Neural crest cell (in vitro differentiated cells): ENCODE measurements at places on chromosomes 12 and 14. TPM values are rescaled to one million over a fixed set of nuclear protein-coding genes. Genes with fewer than 3 reads are reported as not detected.

DNA sequence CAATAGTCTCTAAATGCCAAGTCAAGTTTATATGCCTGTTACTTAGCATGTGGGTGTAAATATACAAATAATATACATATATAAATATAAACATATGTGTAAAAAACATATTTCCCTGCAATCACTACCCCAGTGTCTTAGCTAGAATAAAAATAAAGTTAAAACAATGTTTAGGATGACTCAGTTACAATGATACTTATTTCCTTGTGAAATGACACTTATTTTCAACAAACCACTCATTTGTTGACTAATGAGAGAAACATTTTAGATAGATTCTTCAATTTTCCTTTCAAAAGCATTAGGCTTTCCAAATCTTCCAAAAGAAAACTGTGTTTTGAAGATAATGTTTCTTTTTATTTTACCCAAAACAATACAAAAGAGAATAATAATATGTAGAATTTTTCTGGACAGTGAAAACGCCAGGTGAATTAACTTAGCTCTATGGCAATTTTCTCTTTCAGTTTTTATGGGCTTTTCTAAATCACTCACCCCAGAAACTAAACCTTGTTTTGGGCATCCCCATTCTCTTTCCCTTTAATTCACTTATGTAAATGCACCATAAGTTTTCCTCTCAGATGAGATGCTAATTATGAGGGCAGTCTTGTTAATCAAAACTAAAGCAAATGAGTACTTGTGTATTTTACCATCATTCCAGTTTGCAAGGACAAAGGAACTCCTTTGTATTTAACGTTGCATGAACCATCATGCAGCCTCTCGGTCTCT is 465.9 kb downstream of the BCAT1 start:
- DNase-seq, result no peak

GRCh38 chr12:105357162-105357691 is 26.7 kb downstream of the C12orf75 start:
- DNase-seq, result no peak

DNA sequence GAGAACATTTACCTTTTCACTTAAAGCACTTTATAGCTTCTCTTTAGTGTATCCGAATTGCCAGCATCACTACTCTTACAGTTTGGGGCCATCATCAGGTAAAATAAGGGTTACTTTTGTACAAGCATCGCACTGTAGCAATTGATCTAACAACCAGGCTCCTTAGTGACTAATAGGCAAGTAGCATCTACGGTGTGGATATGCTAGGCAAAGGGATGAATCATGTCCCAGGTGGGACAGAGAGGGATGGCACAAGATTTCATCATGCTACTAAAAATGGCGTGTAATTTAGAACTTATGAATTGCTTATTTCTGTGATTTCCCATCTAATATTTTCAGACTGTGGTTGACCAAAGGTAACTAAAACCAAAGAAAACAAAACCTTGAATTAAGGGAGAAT is 582.3 kb downstream of the KCNH5 start:
- DNase-seq, result no peak

- no peak for DNase-seq
Measured at GRCh38 chr12:62898526-62898925, 36.4 kb downstream of the PPM1H start.

- DNase-seq, result no peak
Measured at GRCh38 chr12:105235281-105235731, 668 bp downstream of the APPL2 start.

GRCh38 chr12:54220092-54220557 is 31.3 kb upstream of the SMUG1 start:
- peak; percentile 76 for DNase-seq

DNA sequence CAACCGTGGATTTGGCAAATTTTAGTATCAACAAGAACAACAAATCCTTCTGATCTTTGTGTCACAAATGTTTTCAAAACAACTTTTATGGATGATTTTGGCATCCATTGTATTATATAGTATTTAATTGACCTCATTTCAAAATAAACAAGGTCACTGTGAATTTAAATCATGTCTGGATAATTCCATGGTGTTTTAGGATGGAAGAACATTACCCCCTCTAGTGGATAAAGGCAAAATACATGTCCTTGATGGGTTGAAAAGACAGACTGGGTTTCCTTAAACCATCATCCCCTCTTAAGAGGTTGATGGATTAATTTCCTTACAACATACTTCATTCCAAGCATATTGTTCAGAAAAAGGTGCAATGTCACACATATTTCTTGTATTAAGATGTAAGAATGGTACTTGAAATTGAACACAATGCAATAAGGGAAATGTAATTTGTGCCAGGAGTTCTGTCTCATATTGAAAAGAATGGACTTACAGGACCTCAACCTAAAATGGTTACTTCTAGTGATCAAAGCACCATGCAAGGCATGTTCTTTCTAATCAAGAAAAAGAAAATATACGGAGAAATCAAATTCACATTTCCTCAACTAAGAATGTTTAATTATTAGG is 352.0 kb downstream of the BCAT1 start:
- no peak for DNase-seq

DNA sequence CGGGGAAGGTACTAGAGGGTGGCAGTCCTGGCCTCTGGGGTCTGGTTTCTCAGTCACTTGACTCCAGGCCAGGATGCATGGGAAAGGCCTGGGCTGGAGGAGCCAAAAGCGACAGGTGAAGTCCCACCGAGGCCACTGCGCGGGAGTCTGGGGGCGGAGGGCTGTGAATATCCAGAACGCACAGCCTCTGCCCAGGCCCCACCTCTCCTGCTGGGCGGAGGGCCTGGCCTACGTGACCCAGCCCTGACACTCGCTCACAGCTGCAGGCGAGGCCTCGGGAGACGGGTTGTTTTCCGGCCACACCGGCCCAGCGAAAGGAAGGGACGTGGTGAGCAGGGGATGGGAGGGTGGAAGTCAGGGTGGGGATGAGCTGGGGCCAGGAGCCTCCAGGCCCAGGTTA is 91.2 kb downstream of the RFLNA start:
- DNase-seq, result no peak

DNA sequence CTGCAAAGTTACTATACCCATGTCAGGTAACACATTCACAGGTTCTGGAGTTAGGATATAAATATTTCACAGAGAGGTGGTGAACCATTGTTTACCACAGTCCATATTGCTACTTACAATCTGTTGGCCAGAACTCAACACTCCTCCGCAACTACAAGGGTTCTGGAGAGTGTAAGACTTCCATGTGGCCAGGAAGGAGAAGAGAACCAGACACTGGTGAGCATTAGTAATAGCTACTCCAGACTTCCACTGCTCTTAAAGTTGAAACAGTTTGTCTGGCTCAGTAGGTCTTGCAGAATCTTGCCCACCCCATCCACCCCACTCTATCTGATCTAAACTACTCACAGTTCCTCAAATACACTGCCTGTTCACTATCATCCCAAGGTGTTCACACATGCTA is 369.6 kb downstream of the DUSP6 start:
- no peak for DNase-seq

GRCh38 chr14:70788898-70789297 is 20.4 kb downstream of the MAP3K9 start:
- no peak for DNase-seq

Gene FAM181A
- 13.4 and 14.7 TPM in 2 replicates for total RNA-seq

Gene NRIP2
- total RNA-seq, result not detected in 2 replicates

Gene CLEC1B
- not detected in 2 replicates for total RNA-seq

Gene MAP4K5
- total RNA-seq, result 67.9 and 69.9 TPM in 2 replicates

Gene ESPL1
- total RNA-seq, result 56.3 and 65.8 TPM in 2 replicates

Gene IPO4
- total RNA-seq, result 88.3 and 88.7 TPM in 2 replicates

Gene SRRM4
- total RNA-seq, result 9.1 and 10.8 TPM in 2 replicates

Gene TRPV4
- 3.5 and 3.7 TPM in 2 replicates for total RNA-seq

Gene EIF2S3B
- total RNA-seq, result 0.73 and 0.96 TPM in 2 replicates
